ENCODE measurements at places on chromosomes 4 and X. TPM values are rescaled to one million over a fixed set of nuclear protein-coding genes. Genes with fewer than 3 reads are reported as not detected.

DNA sequence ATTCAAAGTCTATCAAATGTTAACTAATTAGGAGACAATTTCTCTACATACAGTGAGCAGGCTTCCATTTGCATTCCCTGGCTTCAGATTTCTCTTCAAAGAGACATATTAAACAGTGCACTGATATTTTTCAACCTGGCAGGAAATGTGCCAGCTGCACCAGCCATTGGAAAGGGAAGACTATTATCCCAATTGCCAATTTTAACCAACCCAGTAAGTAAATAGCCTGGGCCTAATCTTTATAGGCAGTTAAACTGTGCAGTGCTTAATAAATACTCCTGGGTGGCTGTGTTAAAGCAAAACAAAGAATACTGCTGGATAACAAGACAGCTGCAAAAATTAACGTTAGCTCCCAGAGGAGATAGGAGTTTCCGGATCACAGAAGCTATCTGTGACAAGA, 111.9 kb upstream of the GALNT7 start:
- no peak for DNase-seq

DNA sequence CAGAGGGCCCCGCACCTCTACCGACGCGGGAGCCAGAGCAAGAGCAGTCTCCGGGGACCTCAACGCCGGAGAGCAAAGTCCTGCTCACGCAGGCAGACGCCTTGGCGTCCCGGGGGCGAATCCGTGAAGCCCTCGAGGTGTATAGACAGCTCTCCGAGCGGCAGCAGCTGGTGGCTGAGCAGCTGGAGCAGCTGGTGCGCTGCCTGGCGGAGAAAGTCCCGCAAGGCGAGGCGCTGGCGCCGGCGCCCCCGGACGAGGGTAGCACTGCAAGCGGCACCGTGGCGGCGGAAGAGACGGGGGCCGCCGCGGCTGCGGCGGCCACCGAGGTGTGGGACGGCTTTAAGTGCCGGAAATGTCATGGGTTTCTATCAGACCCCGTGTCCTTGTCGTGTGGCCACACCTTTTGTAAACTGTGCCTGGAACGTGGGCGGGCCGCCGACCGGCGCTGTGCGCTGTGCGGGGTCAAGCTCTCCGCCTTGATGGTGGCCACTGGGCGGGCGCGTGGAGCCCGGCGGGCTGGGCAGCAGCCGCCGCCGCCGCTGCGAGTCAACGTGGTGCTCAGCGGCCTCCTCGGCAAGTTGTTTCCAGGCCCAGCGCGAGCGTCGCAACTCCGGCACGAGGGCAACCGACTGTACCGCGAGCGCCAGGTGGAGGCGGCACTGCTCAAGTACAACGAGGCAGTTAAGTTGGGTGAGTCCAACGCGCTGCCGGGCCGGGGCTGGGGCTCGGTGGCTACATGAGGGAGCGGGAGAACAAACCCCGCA, 672 bp downstream of the LONRF3 start:
- DNase-seq, result peak; percentile 46

GRCh38 chrX:138794246-138794645, 82.7 kb upstream of the FGF13 start:
- DNase-seq, result no peak

STPG2 gene
- 1.4 TPM for total RNA-seq
